NCI-H2227 treated with DMSO at 0.1 percent for 48 hours (cell line): ENCODE measurements at places on chromosomes 3 and 15.

DNA sequence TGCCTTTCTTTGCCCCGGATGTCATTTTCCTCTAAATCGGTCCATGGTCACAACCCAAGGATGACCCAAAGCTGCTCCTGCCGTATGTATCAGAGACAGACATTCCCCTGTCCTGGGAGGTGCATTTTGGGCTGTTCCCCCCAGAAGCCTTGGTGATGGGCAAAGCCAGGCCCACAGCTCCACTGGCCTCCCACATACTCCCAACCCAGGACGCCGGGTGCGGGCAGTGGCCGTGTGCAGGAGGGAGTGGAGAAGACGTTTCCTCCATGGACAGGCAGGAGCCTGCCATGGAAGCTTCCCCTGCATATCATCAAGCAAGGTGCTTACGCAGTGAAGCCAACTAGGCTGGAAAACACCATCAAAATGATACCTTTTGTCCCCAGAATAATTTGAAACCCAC, 175.0 kb downstream of the ATP10A start:
- no peak for DNase-seq

GRCh38 chr3:159936541-159936940, 52.1 kb upstream of the IL12A start:
- DNase-seq: no peak

GRCh38 chr15:93973287-93973686, 258.1 kb upstream of the MCTP2 start:
- DNase-seq: no peak

- no peak for DNase-seq
These were observed 11.9 kb upstream of the SEMA6D start for GRCh38 chr15:47705281-47705997.

GRCh38 chr15:66433726-66434125, 47.0 kb downstream of the MAP2K1 start:
- no peak for DNase-seq
